ENCODE measurements at places on chromosomes 5 and 9. TPM values are rescaled to one million over a fixed set of nuclear protein-coding genes. Genes with fewer than 3 reads are reported as not detected.

DNA sequence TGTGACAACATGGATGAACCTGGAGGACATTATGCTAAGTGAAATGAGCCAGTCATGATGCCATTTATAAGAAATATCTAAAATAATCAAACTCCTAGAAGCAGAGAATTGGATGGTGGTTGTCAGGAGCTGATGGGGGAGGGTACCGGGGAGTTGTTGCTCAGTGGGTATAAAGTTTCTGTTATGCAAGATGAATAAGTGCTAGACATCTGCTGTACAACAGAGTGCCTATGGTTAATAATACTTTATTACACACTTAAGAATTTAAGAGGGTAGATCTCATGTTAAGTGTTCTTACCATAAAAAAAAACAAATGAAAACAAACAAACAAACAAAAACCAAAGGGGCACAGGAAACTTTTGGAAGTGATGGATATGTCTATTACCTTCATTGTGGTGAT lies 13.0 kb upstream of the CCDC69 start:
- DNase-seq: no peak
- no peak overlapping the region for H3K27ac ChIP-seq
- H3K36me3 ChIP-seq: no peaks in the 10 kb centered on the region
- H3K27me3 ChIP-seq: no peaks in the 10 kb centered on the region
- no peak overlapping the region for H3K4me3 ChIP-seq

DNA sequence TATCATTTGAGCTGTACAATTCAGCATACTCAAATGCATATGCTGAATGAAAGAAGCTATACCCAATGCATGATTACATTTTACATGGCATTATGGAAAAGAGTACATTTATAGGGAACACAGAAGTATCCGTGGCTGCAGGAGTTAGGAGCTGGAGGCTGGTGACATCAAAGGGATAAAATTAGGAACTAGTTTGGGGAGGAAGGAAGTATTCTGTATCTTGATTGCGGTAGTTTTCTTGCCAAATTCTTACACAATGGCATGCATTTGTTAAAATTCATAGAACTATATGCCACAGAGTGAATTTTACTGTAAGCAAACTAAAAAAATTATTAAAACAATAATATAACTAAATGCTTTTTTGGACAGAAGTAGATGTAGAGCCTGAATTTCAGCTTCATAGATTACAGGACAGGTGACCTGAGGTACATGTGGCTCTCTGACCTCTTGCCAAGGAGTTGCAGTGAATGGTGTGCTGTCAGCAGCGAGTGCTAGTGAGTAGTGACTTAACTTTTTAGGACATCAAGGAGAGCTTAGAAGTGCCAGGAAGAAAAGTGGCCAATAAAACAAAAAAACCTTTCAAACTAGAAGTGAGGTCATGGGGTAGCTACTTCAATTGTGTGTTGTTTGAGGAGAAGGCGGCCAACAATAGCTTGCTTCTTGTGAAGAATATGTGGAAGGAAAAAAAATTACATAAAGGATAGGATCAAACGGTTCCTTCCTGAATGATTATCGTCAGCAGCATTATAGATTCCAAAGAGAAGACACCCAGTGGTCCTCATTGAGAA lies 514.9 kb upstream of the CLINT1 start:
- H3K27me3 ChIP-seq: no peaks in the 10 kb centered on the region
- no peaks in the 10 kb centered on the region for H3K36me3 ChIP-seq
- no peak overlapping the region for H3K27ac ChIP-seq
- no peak for DNase-seq

DNA sequence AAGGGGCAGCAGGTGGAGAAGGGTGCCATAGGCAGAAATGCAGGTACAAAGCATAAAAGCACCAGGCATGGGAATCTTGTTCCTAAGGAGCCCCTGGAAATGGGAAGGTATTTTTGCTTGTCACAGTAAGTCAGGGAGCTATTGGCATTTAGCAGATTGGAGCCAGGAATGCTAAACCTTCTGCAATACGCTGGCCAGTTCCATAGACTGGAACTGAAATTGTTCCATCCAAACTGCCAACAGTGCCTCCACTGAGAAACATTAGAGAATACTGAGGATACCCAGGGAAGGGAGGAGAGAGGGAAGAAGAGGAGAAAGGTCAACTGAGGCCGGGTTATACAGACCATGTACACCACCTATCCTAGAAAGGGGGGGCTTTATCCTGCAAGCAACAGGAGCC lies 162.7 kb downstream of the MED27 start:
- no peak overlapping the region for H3K4me3 ChIP-seq
- no peaks in the 10 kb centered on the region for H3K36me3 ChIP-seq
- H3K4me1 ChIP-seq: no peaks in the 10 kb centered on the region
- DNase-seq: no peak
- no peaks in the 10 kb centered on the region for H3K27me3 ChIP-seq

GRCh38 chr9:34992376-34992951 lies 2.9 kb downstream of the DNAJB5 start:
- peaks cover 40% of the 10 kb centered on the region for H3K4me1 ChIP-seq
- H3K27me3 ChIP-seq: no peaks in the 10 kb centered on the region
- peaks cover 16% of the 10 kb centered on the region for H3K36me3 ChIP-seq
- DNase-seq: peak; percentile 84
- H3K27ac ChIP-seq: peak overlapping the region; percentile 70
- H3K4me3 ChIP-seq: no peak overlapping the region

DNA sequence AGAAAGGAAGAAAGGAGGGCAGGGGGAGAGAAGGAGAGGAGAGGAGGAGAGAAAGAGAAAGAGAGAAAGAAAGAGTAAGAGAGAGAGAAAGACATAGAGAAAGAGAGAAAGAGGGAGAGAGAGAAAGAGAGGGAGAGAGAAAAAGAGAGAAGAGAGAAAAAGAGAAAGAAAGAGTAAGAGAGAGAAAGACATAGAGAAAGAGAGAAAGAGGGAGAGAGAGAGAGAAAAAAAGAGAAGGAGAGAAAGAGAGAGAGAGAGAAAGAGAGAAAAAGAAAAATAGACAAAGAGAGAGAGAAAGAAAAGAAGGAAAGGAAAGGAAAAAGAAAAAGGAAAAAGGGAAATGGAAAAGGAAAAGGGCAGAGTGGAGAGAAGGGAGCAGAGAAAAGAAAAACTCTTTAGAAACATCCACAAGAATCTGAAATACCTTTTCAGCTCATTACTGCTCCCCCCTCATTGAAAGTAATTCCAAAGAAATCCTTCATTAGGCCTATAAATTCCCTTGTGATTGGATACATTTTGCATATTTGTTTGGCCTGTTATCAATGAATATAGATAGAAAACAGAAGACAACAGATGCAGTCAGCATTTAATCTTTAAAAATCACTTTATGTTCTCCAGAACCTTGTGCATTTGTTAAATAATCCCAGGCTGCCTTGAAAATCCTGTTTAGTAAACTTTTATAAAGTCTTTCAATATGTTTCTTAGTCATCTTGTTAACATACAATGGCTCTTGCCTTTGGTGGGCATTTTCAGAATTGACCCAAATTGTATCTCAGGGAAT lies 411.5 kb downstream of the NFIB start:
- no peak overlapping the region for H3K4me3 ChIP-seq
- no peaks in the 10 kb centered on the region for H3K27me3 ChIP-seq
- no peaks in the 10 kb centered on the region for H3K36me3 ChIP-seq
- no peak for DNase-seq
- H3K4me1 ChIP-seq: no peaks in the 10 kb centered on the region

- H3K27ac ChIP-seq: no peak overlapping the region
- no peaks in the 10 kb centered on the region for H3K27me3 ChIP-seq
- DNase-seq: no peak
- peaks cover 18% of the 10 kb centered on the region for H3K4me1 ChIP-seq
- no peak overlapping the region for H3K4me3 ChIP-seq
- no peaks in the 10 kb centered on the region for H3K36me3 ChIP-seq
Measured at GRCh38 chr5:137078171-137078665, 420.9 kb downstream of the SPOCK1 start.

- no peaks in the 10 kb centered on the region for H3K4me1 ChIP-seq
- no peaks in the 10 kb centered on the region for H3K27me3 ChIP-seq
- no peaks in the 10 kb centered on the region for H3K36me3 ChIP-seq
- DNase-seq: no peak
- no peak overlapping the region for H3K27ac ChIP-seq
- H3K4me3 ChIP-seq: no peak overlapping the region
Measured at GRCh38 chr9:90556897-90557675, 85.5 kb downstream of the DIRAS2 start.

- DNase-seq: no peak
- H3K27me3 ChIP-seq: no peaks in the 10 kb centered on the region
- no peak overlapping the region for H3K4me3 ChIP-seq
- no peak overlapping the region for H3K27ac ChIP-seq
Measured at GRCh38 chr9:97309260-97309659, 1.8 kb downstream of the CCDC180 start.

GRCh38 chr5:132472431-132472830 lies 18.1 kb downstream of the IRF1 start:
- peaks cover 23% of the 10 kb centered on the region for H3K4me1 ChIP-seq
- no peak overlapping the region for H3K4me3 ChIP-seq
- H3K27ac ChIP-seq: no peak overlapping the region
- no peak for DNase-seq
- H3K36me3 ChIP-seq: no peaks in the 10 kb centered on the region
- H3K27me3 ChIP-seq: no peaks in the 10 kb centered on the region

The PCDHGA4 gene
- polyA plus RNA-seq: 0.20 TPM

DNA sequence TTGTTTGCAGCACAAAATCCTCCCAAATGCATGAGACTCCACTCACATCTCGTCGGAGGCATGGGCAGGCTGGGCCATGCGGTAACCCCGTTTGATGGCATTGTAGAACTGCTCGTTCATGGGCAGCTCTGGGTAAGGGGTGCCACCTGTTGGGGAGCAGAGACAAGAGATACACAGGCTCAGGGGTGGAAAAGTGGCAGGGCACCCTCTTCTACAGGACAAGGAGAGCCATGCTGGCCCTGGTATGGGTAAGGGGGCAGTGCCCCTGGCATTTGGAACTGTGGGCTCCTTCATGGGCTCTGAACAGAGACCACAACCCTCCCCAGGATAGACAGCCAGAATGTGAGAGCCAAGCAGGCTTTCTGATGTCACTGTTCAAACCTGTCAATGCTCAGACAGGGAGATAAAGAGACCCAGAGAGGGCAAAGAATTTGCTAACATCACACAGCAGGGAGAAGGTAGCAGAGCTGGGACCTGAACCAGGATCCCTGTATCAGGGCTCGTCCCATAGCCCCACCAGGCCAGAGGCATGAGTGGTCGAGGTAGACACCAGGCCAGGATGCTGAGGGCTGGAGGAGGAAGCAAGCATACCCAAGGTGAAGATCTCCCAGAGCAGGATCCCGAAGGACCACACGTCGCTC lies 33.2 kb upstream of the CSF1R start:
- H3K27me3 ChIP-seq: no peaks in the 10 kb centered on the region
- no peak overlapping the region for H3K27ac ChIP-seq
- H3K4me1 ChIP-seq: no peaks in the 10 kb centered on the region
- no peaks in the 10 kb centered on the region for H3K36me3 ChIP-seq
- H3K4me3 ChIP-seq: no peak overlapping the region
- peak; percentile 31 for DNase-seq

GRCh38 chr5:41510176-41510831 lies at the start of gene PLCXD3:
PLCXD3 (minus strand) TSS chr5:41510601; CDS start chr5:41510526, 75 bp downstream.
- no peak within 1 kb of the TSS for H3K27ac ChIP-seq
- DNase-seq: peak; percentile 80
- no peaks in the 10 kb centered on the region for H3K36me3 ChIP-seq
- H3K27me3 ChIP-seq: no peaks in the 10 kb centered on the region

The ADAMTSL2 gene
- 4.1 TPM for polyA plus RNA-seq

- no peaks in the 10 kb centered on the region for H3K36me3 ChIP-seq
- H3K4me3 ChIP-seq: no peak overlapping the region
- no peak for DNase-seq
Measured at GRCh38 chr5:67283275-67283987, 86.8 kb upstream of the CD180 start.

DNA sequence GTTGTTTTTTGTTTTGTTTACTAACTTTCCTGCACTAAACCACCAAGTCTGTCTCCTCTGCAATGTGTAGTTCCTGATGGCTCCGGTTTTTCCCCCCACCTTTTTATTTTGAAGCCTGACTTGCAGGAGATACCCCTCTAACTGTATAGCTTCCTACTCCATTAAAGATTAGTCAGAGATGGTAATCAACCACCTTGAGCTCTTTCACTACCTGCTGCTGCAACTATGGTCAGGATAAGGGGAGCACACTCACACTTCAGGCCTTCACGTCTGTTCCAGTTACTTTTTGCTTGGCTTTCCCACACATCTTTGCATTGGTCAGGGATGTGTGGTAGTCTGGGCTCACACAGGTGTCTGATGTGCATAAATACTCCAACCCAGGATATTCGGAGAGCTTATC lies 63.4 kb downstream of the NR6A1 start:
- H3K4me1 ChIP-seq: no peaks in the 10 kb centered on the region
- no peak overlapping the region for H3K4me3 ChIP-seq
- DNase-seq: no peak
- no peaks in the 10 kb centered on the region for H3K27me3 ChIP-seq
- no peaks in the 10 kb centered on the region for H3K36me3 ChIP-seq

The SPATA9 gene
- 2.7 TPM for polyA plus RNA-seq

DNA sequence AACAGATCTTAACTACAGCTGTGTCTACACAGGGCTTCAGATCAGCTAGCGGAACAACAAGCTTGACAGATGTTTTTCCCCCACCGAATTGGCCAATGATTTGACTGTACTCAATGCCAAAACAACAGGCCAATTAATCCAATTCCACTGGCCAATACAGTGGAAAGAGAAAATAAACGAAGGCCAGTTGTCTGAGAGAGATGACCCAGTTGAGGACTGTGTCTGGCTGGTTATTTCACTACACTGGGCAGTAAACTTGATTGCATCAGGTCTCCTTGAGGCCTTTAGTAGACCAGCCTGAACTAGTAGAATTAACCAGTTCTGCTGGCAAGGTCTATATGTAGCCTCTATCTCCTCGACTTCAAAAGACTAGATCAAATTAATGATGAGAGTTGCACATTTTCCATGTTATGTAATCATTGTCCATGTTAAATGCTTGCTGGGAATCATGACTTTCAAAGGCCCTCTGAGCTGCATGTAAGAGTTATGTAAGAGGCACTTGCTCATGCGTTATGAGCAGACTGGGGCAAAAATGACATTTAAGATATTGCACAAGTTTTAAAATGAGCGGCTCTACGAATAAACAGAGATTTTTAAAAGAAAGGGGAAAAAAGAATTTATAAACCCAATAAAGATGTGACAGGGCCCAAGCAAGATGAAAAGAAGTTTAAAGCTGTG lies 28.3 kb downstream of the SMIM23 start:
- no peaks in the 10 kb centered on the region for H3K27me3 ChIP-seq
- no peak overlapping the region for H3K4me3 ChIP-seq
- no peaks in the 10 kb centered on the region for H3K4me1 ChIP-seq
- DNase-seq: no peak
- H3K27ac ChIP-seq: no peak overlapping the region
